ENCODE measurements at places on chromosomes 3 and 15. TPM values are rescaled to one million over a fixed set of nuclear protein-coding genes. Genes with fewer than 3 reads are reported as not detected.

Gene IL17RC
- polyA plus RNA-seq = 12.8 TPM

Gene ECE2
- not detected for polyA plus RNA-seq

Gene ZNF197
- 4.4 TPM for polyA plus RNA-seq

Gene EHD4
- 55.8 TPM for polyA plus RNA-seq

Gene CADPS
- polyA plus RNA-seq = not detected

Gene ZMYND10
- polyA plus RNA-seq = 0.33 TPM

Gene EFCAB12
- 0.23 TPM for polyA plus RNA-seq

Gene CCDC33
- polyA plus RNA-seq = 0.20 TPM

Gene TNIK
- 3.5 TPM for polyA plus RNA-seq

Gene CADM2
- not detected for polyA plus RNA-seq

Gene ISLR
- polyA plus RNA-seq = 0.08 TPM

Gene CACNA2D2
- polyA plus RNA-seq = 0.03 TPM

Gene CPN2
- not detected for polyA plus RNA-seq

Gene ITGA11
- 0.01 TPM for polyA plus RNA-seq

Gene MESP1
- not detected for polyA plus RNA-seq

Gene COL6A6
- polyA plus RNA-seq = not detected

Gene UBA3
- polyA plus RNA-seq = 47.7 TPM

Gene CHRNA3
- polyA plus RNA-seq = not detected

Gene TTLL13
- 0.02 TPM for polyA plus RNA-seq

Gene TF
- polyA plus RNA-seq = 0.08 TPM

Gene RABL3
- 5.0 TPM for polyA plus RNA-seq

Gene SAXO2
- 2.0 TPM for polyA plus RNA-seq

Gene CYP11A1
- polyA plus RNA-seq = not detected

Gene SMARCC1
- 23.8 TPM for polyA plus RNA-seq

Gene ZNF501
- 0.90 TPM for polyA plus RNA-seq

Gene GMPPB
- polyA plus RNA-seq = 40.7 TPM

Gene COL6A5
- not detected for polyA plus RNA-seq

Gene KCNMB3
- 0.67 TPM for polyA plus RNA-seq

Gene HACD3
- polyA plus RNA-seq = 55.1 TPM

Gene RPP25
- 1.6 TPM for polyA plus RNA-seq

Gene CCR8
- not detected for polyA plus RNA-seq

Gene ATP13A5
- not detected for polyA plus RNA-seq

Gene ADGRG7
- 0.07 TPM for polyA plus RNA-seq

Gene ARHGEF26
- 1.2 TPM for polyA plus RNA-seq

Gene FGF12
- polyA plus RNA-seq = 0.15 TPM

Gene TGM5
- polyA plus RNA-seq = not detected

Gene ATP6V1A
- 32.6 TPM for polyA plus RNA-seq

Gene CEP19
- polyA plus RNA-seq = 1.5 TPM

Gene IFT122
- 11.9 TPM for polyA plus RNA-seq

Gene SENP2
- 7.7 TPM for polyA plus RNA-seq

Gene CYP1A2
- polyA plus RNA-seq = not detected

Gene ZNF80
- not detected for polyA plus RNA-seq

Gene MOBP
- not detected for polyA plus RNA-seq

Gene OIP5
- polyA plus RNA-seq = 12.2 TPM

Measured in mammary epithelial cell (primary cell).